ENCODE measurements at places on chromosomes 16 and 17.

- DNase-seq = no peak
Measured at GRCh38 chr17:10094797-10095196, 103.6 kb downstream of the GAS7 start.

DNA sequence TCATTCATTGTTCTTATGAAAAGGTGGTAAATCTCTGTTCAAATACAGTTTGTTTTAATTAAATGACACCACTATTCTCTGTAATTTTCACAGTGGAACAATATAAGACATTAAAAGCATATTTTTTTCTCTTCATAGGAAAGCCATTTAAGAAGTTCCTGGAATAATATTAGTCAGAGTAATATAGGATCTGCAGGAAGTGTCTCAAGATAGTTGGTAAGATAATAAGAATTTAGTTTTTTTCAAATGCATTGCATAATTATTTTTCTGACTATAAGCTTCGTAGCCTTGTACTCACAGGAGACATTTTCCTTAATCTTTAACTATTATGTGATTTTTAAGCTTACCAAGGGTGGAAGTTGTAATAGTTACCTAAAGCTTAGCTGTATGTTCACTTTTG lies 16.9 kb downstream of the STXBP4 start:
- DNase-seq = no peak

DNA sequence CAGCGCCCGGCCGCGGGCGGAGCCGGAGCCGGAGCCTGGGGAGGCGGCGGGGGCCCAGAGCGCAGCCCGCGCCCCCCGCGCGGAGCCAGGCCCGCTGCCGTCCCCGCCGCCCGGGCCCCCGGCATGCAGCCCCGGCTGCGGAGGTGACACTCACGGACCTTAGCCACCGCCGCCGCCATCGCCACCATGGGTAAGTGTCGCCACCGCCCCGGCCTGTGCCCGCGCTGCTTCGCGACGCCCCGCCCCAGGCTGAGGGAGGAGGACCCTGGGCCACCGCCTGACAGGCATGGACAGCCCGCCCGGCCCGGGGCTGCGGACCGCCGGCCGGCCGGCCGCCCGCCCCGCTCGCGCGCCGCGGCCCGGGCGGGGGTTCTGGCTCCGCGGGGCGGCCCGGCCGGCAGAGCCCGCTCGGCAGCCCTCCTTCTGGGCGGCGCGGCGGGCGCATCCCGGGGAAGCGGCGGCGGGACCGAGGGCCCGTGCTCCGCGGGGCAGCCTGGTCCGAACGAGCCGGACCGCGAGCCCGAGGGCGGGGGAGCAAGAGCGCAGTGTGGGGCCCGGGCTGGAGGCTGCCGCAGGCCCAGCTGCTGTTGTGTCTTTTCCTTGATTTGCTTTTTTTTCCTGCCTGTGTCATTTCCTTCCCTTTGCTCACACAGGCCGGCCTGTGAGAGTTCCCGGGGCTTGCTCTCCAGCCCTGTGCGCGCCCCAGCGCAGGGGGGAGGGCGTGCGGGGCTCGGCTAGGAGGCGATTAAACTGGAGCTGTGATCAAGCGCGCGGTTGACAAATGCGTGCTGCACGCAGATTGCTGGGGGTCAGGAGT lies 565 bp downstream of the MAP3K3 start:
- peak; percentile 47 for DNase-seq

- DNase-seq = no peak
Measured at GRCh38 chr17:45127548-45128300, 4.6 kb downstream of the PLCD3 start.

- no peak for DNase-seq
Measured at GRCh38 chr16:69522041-69522578, 43.7 kb upstream of the NFAT5 start.

GRCh38 chr17:45692661-45693060 lies 91.5 kb upstream of the CRHR1 start:
- no peak for DNase-seq

DNA sequence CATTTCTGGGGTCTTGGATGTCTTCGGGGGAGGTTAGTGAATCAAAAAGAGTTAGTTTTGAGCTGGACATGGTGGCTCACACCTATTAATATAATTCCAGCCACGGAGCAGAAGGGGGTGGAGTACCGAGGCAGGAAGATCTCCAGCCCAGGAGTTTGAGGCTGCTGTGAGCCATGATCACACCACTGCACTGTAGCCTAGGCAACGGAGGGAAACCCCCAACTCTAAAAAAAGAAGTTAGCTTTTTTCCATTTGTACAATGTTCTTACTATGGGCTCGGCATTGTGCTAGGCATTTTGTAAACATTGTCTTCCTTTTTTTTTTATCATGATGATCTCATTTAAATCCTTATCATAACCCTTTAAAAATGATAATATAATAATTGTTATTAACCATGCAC lies 8.3 kb upstream of the SNF8 start:
- DNase-seq = no peak

DNA sequence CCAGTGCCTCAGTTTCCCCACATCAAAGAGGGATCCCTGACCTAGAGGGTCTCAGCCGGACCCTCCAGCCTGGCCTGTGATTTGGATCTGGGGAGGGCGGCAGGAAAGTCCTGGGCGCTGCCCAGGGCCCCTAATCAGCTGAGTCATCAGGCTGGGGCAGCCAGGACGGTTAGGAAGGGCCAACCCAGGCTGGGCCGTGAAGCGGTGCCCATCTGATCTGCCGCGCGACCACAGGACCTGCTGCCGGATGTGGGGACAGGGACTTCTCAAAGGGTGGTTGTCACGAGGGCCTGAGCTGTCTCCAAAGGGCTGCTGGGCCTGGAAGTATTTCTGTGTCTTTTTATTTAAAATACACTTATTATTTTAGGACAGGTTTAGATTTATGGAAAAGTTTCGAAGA lies 4.4 kb downstream of the TPSAB1 start:
- DNase-seq = no peak

GRCh38 chr16:23863511-23864422 lies 28.0 kb downstream of the PRKCB start:
- no peak for DNase-seq

DNA sequence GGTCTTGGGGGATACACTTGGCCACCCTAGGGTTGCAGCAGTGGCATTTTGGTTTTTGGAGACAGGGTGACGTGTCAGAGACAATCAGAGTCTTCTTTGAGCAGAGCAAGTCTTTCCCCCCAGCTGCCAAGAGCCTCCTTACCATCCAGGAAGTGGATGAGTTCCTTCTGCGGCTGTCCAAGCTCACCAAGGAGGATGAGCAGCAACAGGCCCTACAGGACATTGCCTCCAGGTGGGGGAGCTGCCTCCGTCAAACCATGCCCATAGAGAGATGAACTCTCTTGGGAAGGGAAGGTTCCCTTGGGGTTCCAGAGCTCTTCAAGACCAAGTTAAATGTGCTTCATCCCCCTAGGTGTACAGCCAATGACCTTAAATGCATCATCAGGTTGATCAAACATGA lies 11.3 kb downstream of the LIG3 start:
- DNase-seq = no peak

DNA sequence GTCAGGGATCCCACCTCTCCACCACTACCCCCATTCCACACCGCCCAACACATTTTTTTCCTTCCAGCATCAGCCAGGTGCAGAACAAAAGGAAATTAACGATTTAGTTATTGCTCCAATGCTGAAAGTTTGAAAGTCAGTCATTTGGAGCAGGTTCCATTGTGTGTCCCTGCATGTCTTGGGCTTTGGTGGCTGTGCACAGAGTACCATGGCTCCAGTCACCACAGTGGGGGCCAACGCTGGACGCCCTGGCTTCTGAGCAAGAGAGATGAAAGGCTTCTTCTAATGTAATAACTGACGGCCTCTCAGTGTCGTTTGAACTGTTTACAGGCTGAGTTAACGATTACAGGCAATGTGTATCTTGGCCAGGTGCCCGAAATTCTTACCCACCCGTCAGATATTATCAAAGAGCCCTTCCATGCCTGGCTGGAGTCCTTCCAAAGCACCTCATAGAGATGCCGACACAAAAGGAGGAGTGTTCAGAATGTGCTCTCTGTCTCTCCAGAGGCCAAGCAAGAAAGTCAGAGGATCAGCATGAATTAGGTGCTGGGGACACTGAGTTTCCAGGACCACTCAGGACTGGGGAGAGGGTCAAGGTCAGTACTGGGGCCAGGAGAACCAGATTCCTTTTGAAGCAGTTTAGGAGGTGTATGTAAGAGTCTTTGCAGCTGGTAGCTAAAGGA lies 25.9 kb downstream of the RNF43 start:
- DNase-seq = no peak

DNA sequence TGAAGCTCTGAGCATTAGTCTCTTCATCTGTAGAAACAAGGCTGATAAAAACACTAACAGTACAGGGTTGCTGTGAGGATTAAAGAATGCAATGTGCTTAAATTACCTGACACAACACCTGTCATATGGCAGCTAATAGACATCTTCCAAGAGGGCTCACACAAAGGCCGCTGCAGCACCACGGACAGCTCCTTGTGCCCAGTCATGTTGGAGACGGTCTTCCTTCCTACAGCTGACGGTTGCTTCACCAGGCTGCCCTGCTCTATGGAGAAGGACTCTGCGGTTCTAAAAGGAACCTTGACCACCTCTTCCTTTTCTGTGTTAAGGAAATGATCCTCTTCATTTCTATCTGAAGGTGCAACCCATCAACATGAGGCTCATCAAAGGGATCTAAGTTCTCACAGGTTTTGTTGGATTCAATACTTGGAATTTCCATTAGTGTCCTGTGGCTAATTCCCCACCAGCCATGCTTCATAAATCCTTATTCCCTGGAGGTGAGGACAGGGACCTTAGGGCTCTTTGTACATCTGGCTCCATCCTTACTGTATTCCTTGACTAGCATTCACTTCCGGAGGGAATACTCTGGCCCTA lies 138.9 kb upstream of the CES5A start:
- peak; percentile 25 for DNase-seq

- no peak for DNase-seq
Measured at GRCh38 chr16:78605548-78606101, 506.2 kb downstream of the WWOX start.

- no peak for DNase-seq
Measured at GRCh38 chr17:11618861-11619566, 20.7 kb downstream of the DNAH9 start.

- DNase-seq = no peak
Measured at GRCh38 chr16:14522671-14523070, 107.4 kb downstream of the PARN start.

GRCh38 chr17:60577147-60577915 lies 22.7 kb upstream of the PPM1D start:
- DNase-seq = no peak

DNA sequence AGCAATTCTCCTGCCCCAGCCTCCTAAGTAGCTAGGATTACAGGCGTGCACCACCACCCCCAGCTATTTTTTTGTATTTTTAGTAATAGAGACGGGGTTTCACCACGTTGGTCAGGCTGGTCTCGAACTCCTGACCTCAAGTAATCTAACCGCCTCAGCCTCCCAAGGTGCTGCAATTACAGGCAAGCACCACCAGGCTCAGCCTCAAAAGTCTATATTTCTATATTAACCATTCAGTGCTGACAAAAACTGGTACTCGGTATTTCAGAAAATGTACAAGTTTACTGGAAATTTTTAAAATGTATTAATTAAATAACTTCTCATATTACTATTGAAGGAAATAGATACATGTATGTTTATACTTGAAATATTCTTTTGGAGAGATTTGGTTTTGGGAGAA lies 1.4 kb upstream of the HEXD start:
- no peak for DNase-seq

- DNase-seq = no peak
Measured at GRCh38 chr17:21573961-21574610, 118.2 kb upstream of the KCNJ18 start.

DNA sequence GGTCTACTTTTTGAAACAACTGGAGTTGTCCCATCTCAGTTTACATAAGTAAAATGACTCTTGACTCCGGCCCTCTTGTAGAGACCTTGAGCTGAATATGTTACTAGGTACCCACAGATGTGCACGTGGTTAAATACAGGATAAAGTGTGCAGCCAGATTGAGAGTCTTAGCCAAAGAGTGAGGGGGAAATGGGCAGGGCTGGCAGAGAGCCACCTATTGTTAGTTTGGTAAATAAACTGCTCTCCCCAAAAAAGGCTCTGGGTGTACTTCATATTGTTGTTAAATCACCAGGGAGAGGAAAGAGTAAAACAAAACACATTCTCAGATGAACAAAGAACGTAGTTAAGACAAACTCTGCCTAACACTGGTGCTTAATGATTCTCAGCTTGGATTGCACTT lies 20.3 kb downstream of the G6PC1 start:
- no peak for DNase-seq

- DNase-seq = peak; percentile 82
Measured at GRCh38 chr17:8630802-8631553, 453 bp upstream of the MYH10 start.

Measured in stimulated activated CD4-positive, alpha-beta T cell treated with anti-CD3 and anti-CD28 coated beads, Interleukin-12 subunit alpha, Interleukin-12 subunit beta, amount 100 ng/mL, for 24 hours (primary cell).